ENCODE measurements at places on chromosomes 7 and 10.
A peak's percentile ranks its signal among the peaks of the same experiment; 100 is the strongest.

DNA sequence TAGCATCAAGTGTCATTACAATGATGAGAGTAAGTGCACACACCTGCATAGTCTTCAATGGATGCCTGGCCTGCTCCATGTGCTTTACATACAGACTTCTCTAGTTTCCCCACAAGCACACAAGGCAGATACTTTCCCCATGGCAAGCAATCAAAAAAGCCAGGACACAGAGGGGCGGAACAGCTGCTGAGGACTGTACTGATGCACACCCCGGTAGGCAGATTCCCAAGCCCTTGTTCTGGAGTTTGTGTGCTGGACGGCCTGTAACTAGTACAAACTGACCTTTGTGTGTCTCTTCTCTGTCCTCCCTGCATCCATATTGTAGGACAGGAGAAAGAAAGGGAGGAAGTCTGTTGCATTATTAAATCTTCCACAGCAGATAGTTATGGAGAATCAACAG is 25.8 kb downstream of the UBE2D4 start:
- no peak for DNase-seq

- peak; percentile 83 for DNase-seq
Measured at GRCh38 chr7:106056513-106057203, 55.5 kb downstream of the SYPL1 start.

GRCh38 chr7:150854066-150855000 is 2.0 kb downstream of the AOC1 start:
- no peak for DNase-seq

- peak; percentile 91 for DNase-seq
Measured at GRCh38 chr10:32346134-32346550, 816 bp downstream of the EPC1 start.

- no peak for DNase-seq
Measured at GRCh38 chr7:70771451-70771850, 360.5 kb upstream of the GALNT17 start.

- no peak for DNase-seq
Measured at GRCh38 chr10:110162741-110163145, 44.7 kb upstream of the MXI1 start.

DNA sequence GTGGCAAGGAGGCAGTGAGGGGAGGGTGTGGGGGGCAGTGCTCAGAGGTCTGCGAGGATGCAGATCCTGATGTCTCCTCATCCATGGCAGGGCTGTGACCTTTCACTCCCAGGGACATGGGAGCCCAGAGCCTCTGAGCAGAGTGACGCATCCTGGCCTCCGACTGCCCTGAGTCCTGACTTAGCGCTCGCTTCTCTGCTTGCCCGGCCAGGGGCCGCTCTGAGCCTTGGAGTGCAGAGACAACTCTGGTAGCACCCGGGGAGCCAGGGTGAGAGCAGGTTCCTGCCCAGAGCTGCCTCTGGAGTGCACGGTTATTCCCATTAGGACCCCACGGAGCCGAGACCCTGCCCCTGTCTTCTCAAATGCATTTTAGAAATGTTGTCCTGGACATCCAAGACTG is 188.0 kb downstream of the TCERG1L start:
- no peak for DNase-seq

GRCh38 chr10:124425227-124425962 is 6.7 kb upstream of the OAT start:
- DNase-seq, result no peak

GRCh38 chr10:28627102-28627501 is 50.2 kb upstream of the BAMBI start:
- DNase-seq, result no peak

GRCh38 chr10:76139431-76139830 is 708.0 kb downstream of the LRMDA start:
- DNase-seq, result no peak

GRCh38 chr7:14751461-14751860 is 151.1 kb downstream of the DGKB start:
- DNase-seq, result no peak

GRCh38 chr7:31488562-31489203 is 25.2 kb upstream of the ITPRID1 start:
- DNase-seq, result peak; percentile 73

GRCh38 chr7:55063633-55064032 is 44.8 kb downstream of the EGFR start:
- DNase-seq, result no peak

- no peak for DNase-seq
Measured at GRCh38 chr7:16187131-16187530, 234.2 kb downstream of the CRPPA start.

DNA sequence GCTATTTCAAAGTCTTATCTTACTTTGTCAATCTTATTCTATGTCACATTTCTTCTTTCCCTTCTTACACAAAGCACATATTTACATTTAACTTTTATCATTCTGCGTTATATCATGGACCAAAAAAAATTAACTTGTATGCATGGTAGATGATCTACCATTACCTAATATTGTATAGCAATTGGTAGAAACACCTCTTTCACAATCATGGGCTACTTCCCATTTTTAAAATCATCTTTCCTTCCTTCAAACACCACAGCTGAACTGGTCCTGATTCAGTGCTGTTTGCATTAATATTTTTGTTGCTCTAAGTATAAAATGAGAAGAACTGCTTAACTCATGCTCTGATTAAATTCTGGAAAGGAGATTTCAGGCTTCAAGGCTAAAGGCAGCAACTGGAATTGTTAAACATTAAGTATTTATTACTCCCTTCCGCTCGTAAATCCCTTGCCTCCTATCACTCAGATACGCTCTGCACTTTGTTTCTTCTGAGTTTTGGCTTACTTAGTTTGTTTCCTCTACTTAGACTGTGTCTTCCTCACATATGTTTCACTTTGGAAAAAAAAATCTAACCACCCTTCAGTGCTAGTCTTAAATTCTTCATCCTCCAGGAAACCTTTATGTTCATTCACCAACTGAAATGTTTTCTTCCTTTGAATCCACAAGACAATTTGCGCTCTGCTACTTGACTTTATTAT is 901.4 kb downstream of the PCDH15 start:
- DNase-seq, result no peak

DNA sequence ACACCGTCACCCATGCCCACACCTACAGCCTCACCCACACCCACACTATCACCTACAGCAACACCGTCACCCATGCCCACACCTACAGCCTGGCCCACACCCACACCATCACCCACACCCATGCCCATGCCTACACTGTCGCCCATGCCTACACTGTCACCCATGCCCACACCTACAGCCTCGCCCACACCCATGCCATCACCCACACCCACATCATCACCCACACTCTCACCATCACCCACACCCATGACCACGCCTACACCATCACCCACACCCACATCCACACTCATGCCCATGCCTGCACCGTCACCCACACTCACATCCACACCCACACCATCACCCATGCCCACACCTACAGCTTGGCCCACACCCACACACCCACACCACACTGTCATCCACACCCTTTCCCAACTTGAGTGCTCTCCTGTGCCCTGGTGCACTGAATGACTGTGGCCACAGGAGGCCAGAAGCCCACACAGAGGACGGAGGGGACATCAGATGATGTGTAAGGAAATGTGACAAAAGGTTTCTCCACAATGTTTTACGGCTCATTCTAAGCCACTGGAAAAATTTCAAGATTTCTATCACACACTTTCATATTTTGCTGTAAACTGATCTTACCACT is 153.3 kb downstream of the WDR37 start:
- no peak for DNase-seq

GRCh38 chr7:134368851-134369544 is 52.3 kb upstream of the SLC35B4 start:
- DNase-seq, result no peak

DNA sequence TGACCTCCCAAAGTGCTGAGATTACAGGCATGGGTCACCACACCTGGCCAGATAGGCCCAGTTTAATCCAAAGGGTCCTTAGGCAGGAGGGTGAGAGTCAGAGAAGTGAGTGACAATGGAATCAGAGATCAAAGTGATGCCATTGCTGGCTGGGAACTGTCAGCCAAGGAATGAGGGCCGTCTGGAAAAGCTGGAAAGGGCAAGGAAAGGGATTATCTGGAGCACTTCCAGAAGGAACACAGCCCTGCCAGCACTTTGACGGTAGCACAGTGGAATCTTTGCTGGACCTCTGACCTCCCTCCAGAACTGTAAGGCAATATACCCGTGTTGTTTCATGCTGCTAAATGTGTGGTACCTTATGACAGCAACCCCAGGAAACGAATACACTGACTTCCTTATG is 11.3 kb upstream of the TAS2R40 start:
- DNase-seq, result no peak

DNA sequence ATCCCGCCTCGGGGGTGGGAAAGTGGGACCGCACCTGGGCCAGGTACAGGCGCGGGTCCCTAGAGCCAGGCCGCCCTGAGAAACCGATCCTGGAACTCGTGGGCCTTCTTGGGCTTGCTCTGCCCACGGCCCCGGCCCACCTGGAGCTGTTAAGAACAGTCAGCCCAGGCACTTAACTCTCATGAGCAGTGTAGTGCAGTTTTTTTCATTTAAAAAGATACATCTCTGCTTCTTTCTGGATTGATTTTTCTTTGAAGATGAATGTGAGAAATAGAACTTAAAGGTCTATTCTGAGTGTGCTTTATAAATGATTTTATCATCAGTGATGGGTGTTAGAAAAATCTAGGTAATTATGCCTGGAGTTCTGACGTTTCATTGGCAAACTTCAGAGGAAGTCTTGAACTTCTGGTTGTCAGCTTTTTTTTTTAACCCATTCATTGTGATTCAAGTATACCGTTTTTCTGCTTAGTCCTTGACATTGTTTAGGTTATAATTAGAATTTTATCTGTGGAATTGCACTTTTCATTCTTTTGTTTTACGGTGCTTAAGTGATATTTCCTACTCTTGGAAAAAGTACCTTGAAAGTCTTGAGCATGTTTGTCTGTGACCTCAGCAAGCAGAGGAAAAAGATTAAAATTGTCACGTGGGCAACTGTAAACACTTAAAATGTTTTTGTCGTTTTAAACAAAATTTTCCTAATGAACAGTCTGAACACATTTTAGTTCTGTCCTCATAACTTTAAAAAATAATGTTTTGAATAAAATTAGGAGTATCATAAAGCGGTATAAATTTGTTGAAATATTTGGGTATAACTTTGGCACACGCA is 906 bp downstream of the CDK1 start:
- peak; percentile 34 for DNase-seq

DNA sequence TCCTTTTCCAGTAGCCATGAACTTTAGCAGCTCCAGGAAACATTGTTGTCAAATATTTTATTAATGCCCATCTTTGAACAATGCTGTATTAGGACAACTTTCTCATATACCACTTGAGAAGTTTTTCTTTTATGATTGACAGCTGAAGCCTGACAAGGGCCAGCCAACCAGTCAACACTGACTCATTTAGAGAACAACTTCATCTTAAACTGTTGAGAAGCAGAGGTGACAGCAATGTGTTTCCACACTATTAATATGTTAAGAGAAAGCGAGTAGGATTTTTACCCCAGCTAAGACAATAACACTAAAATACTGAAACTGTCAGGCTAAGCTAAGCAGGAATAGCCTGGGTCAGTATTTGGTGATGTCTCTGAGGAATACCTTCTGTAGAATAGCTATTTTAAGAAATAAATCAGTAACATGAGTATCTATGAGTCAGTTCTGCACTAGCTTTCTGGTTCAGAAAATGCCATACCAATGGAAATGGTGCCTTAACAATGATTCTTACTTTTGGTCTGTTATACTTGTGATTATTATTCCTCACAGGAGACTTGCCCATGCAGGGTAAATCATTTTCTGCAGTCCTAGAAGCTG is 168.8 kb upstream of the POT1 start:
- DNase-seq, result no peak

DNA sequence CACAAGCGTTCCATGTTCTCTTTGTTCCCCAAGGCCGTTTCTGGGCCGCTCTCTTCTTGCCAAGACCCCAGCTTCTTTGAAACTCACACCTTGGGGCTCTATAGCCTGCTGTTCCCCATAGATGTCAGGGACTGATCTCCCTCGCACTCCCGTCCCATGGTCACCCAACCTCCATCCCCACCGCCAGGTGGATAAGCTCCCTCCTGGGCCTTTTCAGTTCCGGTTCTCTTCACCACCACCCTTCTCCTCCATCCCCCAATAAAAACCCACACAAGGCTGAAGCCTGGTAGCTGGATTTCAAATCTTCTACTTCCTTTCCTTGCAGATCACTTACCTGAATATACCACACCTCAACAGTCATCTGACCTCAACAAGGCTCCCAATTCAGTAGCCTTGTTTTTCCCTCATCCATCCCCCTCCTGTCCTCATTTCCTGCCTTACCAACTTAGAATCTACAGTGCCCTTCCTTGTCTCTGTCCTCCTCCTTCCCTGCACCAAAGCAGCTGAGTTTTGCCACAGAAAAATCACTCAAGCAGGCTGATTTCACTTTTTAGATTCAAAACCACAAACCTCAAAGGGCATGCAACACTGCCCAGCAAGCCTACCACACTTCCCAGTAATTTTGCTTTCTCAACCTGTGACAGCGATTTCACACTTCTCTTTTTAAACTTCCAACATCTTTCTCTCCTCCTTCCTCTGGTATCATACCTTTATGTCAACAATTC is 7.7 kb downstream of the SLC37A3 start:
- DNase-seq, result peak; percentile 67

DNA sequence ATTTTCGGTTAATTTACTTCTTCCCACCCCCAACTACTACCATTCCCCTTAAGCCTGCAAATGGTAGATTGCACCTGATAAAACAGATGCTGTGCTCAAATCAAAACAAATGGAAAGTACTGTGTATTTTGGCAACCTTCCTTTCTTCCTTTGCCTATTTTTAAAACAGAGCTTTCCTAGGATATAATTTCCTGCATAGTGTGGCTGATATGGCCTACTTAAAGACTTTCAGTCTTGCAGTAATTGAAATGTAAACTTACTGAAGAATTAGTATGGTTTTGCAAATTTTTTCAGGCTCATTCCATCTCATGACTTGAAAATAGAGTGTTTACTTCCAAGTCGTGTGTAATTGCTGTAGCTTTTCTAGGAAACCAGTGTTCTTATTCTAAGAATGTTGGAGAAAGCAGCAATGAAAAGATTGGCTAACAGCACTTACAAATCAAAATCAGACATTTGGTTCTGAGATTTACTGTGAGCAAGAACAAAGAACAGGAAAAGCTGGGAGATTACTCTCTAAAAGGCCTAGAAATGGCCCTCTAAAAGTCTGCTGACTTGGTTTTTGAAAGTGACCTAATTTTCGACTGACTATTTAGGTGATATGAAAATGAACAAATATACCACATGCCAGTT is 52.0 kb downstream of the REEP3 start:
- no peak for DNase-seq

DNA sequence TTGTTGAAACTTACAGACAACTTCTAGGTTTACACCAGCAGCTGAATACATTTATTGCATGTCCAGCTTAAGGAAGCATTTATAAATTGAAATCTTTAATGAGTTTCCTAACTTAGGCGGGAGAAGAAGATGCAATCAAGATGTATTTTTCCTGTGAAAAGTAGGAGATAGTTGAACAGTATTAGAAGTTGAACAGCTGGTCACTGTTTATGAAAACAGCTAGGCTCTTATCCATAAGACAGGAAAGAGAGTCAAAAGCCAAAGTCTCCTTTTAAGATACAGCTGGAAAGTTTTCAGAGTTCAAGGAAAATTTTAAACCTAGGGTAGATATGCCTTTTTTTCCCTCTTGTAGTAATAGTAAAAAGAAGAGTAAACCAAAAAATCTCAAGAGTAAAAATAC is 236.1 kb upstream of the FERD3L start:
- DNase-seq, result no peak
